ENCODE measurements at places on chromosomes 5 and 9.

DNA sequence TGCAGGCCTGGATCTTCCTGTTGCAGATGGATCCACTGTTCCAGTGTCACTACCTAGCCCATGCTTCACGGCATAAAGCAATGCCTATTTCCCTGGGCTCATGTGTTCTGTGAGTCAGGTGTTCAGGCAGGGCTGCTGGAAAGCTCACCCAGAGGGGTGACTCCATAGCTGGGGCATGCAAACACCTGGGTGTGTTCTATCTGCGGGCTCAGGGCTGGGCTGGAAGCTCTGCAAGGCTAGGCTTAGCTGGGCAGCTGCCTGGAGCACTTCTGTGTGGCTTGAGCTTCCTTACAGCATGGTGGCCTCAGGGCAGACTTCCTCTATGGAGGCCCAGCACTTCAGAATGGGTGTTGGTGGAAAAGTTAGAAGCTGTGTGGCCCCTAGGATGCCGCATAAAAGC lies 139.9 kb downstream of the GADD45G start:
- no peak for DNase-seq

- DNase-seq = no peak
These were observed 25.5 kb upstream of the SLC6A3 start for GRCh38 chr5:1470762-1471211.

DNA sequence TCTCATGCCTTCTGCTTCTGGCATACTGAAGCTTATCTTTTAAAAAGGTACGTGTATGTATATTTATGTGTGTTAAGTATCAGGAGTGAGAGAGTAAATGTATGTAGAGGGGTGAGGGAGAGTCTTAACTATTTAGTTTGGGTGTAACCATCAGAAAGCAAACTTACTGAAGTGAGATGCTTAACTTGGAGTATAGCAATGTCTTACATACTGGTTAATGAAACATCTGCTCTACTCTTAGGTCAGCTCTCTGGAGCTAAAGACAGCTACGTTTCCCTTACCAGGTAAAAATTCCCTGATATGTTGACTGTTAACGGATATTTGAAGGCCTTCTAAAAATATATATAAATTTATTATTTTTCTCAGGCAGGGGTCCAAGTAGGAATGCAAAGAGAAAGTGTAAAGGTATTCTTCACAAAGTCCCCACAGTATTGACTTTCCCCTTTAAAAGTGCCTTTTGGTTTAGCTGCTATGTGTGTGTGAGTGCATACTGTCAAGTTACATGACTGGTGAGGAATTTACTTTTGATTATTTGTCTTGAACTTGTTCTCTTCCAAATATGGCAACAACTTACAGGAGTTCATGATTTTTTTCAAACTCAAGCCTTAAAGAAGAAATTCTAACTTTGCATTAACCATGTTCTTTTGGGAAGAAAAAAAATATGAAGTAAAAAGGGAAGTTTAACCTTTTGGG lies 12.3 kb upstream of the C5orf24 start:
- DNase-seq = no peak

DNA sequence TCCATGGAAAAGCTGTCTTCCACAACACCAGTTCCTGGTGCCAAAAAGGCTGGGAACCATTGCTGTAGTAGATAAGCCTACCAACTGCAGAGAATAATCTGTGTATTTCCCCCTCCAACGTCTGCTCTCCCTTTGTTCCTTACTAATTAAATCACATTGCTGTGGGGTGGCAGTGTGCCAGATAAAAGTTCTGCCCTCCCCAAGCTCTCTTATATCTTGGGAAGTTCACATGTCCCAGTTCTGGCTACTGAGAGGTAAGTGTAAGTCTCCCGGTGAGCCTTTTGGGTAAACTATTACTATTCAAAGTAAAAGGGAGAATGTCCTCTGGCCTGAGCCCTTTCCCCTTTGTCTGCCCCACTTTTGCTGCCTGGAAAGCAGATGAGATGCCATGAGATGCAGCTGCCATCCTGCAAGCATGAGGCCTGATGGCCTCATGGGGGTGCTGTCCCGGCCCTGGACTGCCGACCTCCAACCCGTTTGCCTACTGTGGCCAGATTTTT lies 14.7 kb downstream of the ENC1 start:
- no peak for DNase-seq

DNA sequence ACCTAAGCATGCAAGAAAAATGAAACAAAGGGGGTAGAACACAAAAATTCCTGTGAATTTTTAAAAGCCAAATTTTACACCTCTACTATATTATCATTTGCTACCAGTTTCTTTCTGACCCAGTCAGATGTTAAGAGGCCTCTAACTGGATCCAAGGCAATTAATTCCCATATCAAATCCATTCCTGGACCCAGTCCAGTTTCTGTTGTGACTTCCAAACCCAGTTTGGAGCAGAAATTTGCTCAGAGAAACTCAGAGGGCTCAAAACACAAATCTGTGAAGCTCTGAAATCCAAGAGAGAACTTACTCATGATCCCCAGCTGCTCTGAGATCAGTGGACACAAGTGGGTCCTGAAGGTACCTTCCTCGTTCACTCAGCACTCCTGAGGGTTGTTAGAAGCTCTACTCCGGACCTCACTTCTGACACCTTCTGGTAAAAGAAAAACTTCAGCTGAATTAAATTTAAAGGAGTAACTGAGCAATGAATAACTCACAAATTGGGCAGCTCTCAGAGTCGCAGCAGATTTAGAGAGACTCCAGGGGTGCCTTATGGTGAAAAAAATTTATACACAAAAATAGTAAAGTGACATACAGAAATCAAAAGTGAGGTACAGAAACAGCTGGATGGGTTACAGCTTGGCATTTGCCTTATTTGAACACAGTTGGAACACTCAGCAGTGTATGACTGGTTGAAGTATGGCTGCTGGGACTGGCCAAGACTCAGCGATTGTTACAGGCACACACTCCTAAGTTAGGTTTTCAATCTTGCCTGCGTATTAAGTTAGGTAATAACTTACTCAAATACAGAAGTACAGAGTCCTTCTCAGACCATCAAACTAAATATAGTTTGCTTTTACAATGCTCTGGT lies 32.4 kb downstream of the INSL4 start:
- DNase-seq = no peak

DNA sequence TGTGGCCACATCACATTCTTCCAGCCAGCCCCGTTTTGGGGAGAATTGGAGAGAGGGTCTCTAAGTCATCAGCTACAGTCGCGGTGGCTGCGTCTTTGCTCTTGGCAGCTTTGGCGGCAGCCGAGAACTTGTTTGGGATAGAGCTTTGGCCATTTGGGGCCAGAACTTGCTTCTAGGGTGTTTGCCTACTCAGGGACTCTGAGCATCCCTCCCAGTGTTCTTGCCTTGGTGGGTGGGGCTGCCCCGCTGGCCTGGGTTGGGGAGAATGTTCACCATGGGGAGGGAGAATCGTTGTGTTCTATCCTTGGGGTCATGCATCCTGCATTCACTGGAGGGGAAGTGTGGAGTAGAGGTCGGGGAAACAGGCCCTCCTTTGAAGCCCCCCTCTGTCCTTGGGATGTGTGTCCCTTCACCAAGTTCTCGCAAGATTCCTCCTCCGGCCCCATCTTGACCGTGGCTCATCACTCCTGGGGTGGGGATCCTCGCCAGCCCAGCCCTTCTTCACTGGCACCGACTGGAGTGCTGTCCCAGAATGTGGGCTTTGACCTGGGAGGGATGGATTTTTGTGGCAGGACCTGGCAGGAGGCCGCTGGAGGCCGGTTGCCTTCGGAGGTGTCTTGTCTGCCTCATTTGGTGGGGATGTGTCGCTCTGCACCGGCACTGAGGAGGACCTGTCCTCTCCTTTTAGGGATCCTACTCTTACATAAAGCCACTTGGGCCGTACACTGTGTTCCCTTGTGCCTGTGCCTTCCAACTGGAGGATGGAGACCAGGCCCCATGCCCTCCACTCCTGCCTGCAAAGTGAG lies 3.5 kb downstream of the PHF2 start:
- DNase-seq = no peak

DNA sequence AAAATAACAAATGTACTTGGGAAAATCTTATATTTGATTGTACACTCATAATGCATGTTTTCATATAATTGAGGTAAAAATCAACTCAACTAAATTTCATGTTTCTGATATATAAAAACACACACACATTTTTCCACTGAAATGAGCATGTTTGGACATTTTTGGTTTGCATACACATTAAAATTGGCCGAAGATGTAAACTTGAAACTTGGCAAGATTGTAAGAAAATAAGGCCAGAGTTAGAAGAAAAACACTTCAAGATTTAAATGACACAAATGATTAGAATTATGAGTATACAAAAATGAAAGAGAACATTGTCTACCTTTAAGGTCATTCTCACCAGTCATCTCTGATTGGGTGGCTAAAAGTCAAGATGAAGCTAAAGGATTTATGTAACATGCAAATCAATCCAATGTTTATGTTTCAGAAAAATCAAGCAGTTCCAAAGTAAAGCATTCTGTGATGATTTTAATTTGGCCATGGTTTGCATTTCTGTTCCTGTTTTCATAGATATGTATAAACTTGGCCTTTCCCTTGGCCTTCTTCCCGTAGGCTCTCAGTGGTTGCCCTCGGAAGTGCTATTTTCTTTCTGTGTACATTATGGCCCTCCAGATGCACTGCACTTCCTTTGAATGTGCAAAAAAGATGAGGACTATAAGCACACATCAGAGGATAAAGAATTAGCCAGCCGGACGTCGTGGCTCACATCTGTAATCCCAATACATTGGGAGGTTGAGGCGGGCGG lies 1105.4 kb upstream of the DMAC1 start:
- no peak for DNase-seq

- DNase-seq = no peak
These were observed 996.1 kb upstream of the COX7C start for GRCh38 chr5:85621668-85622067.

GRCh38 chr5:1410156-1411014 lies 34.9 kb downstream of the SLC6A3 start:
- no peak for DNase-seq

GRCh38 chr5:31741496-31741895 lies 102.6 kb downstream of the PDZD2 start:
- DNase-seq = no peak

GRCh38 chr5:31287985-31288384 lies 94.5 kb downstream of the CDH6 start:
- DNase-seq = no peak

- DNase-seq = no peak
These were observed 18.3 kb downstream of the MOCS2 start for GRCh38 chr5:53091289-53091688.

- no peak for DNase-seq
These were observed 63.8 kb downstream of the ATP10B start for GRCh38 chr5:160788102-160788660.

DNA sequence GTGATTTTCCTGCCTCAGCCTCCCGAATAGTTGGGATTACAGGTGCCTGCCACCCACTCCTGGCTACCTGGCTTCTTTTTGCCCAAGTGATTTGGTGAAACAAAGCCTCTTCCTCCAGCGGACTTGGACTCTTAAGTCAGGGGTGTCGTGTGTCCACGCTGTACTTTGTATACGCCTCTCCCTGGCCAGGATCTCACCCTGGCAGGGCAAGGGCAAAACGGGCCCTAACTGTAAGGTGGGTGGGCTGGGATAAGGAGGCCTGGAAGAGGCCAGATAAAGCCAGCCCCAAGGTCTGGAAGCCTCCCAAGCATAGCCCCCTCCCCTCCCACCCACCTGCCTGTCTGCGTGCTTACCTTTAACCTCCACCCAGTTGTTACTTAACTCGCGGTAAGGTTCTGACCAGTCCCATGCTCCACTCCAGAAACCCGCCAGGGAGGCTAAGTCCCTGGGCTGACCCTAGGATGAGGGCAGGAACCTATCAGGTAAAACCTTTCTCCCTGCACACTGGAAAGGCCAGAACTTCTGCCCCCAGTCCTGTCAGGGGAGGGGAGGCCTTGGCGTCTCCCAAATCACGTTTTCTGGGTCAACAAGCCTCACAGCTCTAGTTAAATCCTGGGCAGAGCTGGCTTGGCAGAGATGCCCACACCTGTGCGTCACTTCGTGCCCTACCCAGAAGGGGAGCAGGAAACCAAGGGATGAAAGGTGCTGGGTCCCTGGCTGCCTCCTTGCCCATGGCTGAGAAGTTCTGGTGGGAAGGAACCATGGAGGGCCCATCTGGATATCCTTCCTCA lies 8.4 kb downstream of the CDK9 start:
- no peak for DNase-seq

DNA sequence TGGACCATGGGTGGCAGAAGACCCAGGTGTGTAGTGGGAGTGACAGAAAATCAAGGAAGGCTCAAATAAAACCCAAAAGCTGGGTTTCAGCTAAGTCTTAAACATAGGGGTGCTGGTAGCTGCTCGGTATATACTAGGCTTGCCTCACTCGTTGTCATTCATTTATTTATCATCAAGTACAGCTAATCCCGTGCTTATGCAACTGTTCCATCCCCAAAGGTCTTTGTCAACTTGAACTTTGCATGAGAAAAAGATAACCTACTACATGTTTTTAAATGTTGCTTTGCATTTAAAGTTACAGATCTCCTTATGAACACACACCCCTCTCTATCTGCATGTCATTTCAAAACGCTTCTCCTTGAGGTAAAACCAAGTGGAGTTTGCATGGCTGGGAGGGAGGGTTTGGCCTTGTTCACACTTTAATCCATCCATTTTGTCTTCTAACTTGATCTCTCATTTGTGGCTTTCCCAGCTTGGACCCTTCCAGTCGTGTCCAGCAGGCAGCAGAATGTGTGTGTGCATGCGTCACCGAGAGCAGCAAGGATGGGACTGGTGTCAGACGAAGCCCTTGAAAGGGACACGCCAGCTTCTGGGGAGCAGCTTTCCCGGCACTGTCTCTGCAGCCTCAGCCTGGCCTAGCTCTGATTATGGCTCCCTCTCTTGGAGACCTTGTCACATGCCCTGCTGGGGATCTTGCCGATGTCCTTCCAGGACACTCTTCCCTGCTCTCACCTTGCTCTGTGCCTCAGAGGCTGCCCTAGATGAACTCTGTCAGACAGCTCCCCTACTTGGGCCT lies 133.5 kb downstream of the GADD45G start:
- no peak for DNase-seq

DNA sequence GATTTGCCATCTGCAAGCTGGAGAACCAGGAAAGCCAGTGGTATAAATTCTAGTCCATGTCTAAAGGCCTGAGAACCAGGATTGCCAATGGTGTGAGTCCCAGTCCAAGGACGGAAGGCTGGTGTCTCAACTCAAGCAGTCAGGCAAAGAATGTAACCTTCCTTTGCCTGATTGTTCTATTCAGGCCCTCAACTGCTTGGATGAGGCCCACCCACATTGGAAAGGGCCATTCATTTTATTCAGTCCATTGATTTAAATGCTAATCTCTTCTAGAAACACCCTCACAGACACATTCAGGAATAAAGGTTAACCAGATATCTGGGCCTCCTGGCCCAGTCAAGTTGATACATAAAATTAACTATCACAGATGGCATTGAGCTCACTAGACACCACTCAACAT lies 427.8 kb downstream of the ZNF608 start:
- no peak for DNase-seq

- no peak for DNase-seq
These were observed 124.3 kb upstream of the SAP30L start for GRCh38 chr5:154321546-154321945.

DNA sequence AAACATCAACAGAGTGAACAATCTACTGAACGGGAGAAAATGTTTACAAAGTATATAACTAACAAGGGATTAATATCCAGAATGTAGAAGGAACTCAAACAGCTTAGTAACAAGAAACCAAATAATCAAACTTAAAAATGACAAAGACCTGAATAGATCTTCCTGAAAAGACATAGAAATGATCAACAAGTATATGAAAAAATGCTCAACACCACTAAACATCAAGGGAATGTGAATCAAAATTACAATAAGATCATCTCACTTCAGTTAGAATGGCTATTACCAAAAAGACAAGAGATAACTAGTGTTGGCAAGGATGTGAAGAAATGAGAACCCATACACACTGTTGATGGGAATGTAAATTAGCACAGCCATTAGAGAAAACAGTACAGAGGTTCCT lies 218.8 kb downstream of the MCTP1 start:
- no peak for DNase-seq
